Skin of body (tissue), 3 donors: ENCODE measurements at places on chromosomes 12 and 14.

GRCh38 chr12:127716166-127716565, 550.8 kb upstream of the TMEM132C start:
- no peak for DNase-seq

DNA sequence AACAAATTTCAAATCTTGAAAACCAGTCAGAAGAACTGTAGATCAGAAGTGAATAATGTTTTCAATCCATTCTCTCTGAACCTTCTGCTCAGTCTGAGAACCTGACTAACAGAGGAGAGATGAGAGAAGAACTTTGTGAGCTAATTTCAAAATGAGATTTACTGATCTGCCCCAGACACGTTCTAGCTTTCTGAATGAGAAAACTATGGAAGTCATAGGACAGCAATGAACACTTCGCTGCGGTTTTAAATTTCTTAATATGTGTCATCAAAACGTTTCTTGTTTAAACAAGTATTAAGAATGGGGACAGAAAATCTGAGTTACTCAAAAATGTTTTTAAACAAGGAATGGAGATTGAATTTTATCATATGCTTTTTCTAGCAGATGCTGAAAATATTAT, 66.6 kb upstream of the FAR2 start:
- DNase-seq, result no peak

DNA sequence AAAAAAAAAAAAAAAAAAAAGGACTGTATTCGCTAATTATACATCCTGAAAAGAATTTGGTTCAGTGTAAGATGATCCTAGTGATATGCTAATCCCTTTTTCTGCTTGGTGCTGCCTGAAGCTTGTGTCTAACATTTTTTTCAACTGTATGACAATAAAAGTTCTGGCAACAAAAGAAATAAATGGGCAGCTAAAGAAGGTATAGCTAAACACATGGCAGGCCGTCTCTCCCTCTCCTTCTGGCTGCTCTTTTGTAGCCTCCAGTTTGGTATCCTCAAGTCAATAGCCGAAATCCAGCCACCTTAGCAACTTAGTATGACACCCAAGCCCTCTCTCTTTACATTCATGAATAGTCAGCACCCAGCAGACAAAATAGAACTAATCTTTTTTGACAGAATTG, 198.3 kb upstream of the OTX2 start:
- no peak for DNase-seq

DNA sequence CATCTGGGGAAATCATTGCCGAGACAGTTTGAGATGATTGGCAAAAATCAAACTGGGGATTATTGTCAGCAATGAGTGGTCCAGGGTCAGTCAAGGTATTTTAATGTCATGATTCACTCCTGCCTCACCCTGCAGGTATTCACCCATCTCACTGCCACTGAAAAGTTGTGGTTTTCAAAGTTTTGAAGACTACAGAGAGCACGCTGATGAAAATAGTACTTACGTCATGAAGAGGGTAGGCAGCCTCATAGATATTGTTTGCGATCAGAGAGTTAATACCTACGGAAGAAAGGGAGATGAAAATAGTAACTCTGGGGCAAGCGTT, 138.0 kb downstream of the ANO2 start:
- DNase-seq, result no peak

DNA sequence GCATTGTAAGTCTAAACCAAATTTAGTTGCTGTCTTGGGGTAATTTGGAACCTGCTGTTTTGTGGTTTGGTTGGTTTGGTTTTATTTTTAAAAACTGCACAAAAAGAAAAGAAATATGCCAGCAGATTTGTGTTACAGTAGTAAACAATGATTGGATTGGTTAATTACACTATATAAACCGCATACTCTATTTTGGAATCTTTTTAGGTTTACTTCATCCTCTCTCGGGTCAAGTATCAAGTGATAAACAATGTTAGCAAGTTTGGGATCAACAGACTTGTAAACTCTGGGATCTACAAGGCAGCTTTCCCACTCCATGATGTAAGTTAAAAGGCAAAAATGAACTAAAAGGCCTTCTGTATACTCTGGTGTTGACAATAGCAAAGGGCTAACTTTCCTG, 132.4 kb downstream of the ANO6 start:
- no peak for DNase-seq

DNA sequence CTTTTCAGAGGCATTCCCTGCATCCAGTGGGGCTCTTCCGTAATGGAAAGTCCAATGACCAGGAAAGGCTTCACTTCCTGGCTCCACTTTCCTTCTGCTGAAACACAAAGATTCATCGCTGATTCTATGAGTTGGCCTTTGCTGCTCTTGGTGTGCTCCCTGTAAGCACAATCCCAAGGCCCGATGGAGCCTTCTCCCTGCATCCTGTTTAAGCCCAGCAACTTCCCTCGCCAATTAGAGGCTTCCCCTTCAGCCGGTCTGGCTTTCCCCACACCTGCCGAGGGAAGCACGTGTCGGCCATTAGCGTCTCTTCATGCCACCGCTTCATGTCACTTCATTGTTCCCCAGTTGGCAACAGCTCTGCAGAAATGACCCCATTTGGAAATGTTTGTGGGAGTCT, 693.9 kb downstream of the MED13L start:
- peak; percentile 34 for DNase-seq
